ENCODE measurements at places on chromosomes 11 and 22.

DNA sequence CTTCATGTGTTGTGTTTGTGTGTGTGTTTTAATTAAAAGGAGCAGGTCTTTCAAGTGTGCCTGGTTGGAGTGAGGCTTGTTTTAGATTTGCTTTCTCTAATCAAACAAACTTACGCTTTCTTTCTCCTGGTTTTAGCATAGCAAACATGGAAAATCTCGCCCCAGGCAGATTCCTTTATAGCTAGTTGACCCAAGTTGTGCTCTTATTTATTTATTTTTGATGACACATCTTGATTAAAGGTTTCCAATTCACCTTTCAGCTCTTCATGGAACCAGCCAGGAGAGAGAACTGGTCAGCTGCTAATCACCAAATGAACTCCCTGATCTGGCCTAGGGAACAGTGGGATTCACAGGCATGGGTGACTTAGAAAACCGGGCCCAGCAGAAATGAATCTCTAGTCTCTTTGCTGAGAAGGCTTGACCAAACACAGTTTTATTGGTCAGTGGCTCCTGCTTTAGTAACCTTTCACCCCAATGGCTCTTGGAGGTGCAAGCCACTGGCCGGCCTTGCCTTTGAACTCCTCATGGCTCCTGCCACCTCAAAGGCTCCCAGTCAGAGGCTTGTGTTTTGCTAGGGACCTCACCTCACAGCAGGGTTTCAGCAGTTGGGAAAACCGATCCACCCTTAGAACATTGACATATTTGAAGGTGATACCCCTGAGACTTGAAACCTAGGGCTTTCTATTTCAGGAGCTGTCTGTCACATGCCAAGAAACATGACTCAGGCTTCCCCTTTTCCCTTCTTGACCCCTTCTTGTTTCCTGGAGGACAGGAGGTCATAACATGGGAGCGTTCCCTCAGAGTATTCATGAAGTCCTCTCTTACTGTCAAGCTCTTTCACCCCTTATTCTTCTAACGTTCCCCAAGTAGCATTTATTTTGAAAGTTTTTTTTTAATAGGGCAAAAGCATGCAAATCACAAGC lies 48.8 kb downstream of the EXT2 start:
- no peak for DNase-seq

DNA sequence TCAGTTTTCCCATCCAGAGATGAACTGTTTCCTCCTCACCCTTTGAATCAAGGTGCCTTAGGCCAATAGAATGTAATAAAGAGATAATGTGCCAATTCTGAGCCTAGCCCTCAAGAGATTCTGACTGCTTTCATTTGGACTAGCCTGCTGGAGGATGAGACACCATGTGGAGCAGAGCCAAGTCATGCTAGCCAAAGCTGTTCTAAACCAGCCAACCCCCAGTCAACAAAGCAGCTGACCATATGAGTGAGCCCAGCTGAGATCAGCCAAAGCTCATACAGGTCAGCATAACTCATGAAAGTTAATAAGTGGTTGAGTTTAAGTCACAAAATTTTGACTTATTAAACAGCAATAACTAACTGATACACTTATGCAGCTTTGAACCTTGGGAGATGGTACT lies 66.7 kb upstream of the DBX1 start:
- no peak for DNase-seq

GRCh38 chr11:68040957-68041591 lies 2.2 kb downstream of the TCIRG1 start:
- no peak for DNase-seq

DNA sequence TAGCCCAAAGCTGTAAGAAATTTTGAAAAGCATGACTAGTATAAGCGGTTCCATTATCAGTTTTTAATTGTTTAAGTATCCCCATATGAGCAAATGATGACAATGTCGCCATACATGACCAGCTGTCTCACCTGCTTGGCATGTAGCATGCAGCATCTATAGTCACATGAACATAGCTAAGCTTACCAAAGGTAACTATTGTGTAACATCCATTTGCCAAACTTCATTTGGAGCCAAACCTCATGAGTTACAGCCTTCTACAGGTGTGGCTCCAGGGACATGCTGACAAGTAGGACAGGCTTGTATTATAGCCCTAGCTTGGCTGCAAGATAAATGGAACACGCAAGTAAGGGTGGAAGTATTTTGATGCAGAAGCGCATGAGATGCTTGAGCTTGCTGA lies 30.4 kb downstream of the OR10A6 start:
- DNase-seq: no peak

DNA sequence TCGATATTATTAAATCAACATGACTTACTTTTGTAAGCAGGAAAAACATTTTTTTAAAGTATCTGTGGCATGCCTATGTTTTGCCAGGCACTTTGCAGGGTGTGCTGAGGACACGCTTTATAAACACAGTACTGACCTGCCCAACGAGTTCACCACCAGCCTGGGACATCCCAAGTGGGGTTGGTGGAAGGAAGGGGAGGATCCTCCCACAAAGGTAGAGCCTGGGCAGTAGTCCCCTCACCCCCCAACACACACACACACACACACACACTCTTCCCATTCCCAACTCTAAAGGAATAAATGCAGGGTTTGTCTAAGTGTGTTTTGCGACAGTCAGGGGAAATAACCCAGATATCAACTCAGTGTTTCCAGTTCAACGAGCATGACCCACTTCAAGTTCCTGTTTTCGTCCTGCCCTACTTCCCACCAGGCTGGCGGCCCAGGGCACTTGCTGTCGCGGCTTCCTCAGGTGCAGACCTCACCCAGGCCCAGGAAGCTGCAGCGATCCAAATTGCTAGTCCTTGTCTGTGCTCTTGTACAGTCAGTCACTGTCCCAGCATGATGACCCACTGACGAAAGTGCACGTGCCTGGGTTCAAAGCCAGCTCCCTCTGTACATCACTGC lies 3.1 kb downstream of the CERK start:
- no peak for DNase-seq

- no peak for DNase-seq
Measured at GRCh38 chr11:88358040-88358431, 20.5 kb upstream of the CTSC start.

- no peak for DNase-seq
Measured at GRCh38 chr11:92552942-92553341, 328.3 kb downstream of the FAT3 start.

- DNase-seq: no peak
Measured at GRCh38 chr22:39185601-39186012, 33.1 kb upstream of the CBX7 start.

- no peak for DNase-seq
Measured at GRCh38 chr11:126636911-126637794, 281.7 kb downstream of the ST3GAL4 start.

Measured in stimulated activated CD8-positive, alpha-beta memory T cell treated with anti-CD3 and anti-CD28 coated beads, Interleukin-4, amount 100 ng/mL, for 4 hours (primary cell).